Stimulated activated CD8-positive, alpha-beta memory T cell treated with anti-CD3 and anti-CD28 coated beads, Interleukin-2, amount 100 ng/mL, for 1 hour (primary cell): ENCODE measurements at places on chromosomes 16 and 17.

- no peak for DNase-seq
Observed at GRCh38 chr16:17798716-17799115, 328.0 kb upstream of the XYLT1 start.

- no peak for DNase-seq
Observed at GRCh38 chr16:10067406-10067805, 114.8 kb downstream of the GRIN2A start.

GRCh38 chr16:21338537-21339268 is 60.6 kb upstream of the CRYM start:
- no peak for DNase-seq

- no peak for DNase-seq
Observed at GRCh38 chr17:64133546-64134215, 3.7 kb upstream of the ERN1 start.

DNA sequence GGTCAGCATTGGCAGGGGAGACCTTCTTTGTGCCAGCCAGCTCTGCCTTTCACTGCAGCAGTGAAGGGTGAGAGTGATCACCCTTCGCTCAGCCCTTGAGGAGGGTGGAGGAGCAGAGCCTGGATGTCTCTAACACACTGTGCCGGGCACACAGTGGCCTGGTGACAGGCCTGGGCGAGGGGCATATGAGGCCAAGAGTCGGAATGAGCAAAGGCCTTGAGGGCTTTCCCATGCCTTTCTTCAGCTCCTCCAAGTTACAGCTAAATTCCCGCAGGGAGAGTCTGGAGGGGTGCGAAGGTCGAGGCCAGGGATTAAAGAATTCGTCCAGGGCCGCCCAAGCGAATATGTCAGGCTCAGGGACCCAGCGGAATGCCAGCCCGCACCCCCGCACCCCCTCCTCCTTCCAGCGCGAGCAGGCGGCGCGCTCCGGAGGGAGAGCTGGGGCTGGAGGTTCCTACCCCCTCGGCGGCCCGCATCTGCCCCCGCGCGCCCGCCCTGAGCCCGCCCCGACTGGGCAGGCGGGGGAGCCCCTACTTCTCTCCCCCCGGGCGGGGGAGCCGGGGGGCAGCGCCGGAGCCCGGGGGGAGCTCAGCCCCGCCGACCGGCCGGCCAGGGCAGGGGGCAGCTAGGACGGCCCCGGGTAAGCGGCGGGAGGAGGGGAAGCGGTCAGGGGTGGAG is at the start of gene RASL10B:
TSS of gene RASL10B (plus strand) at position 401 of the 678 bp plus-strand sequence. CDS start 3,546 bp downstream, outside the sequence.
- DNase-seq: peak; percentile 16

DNA sequence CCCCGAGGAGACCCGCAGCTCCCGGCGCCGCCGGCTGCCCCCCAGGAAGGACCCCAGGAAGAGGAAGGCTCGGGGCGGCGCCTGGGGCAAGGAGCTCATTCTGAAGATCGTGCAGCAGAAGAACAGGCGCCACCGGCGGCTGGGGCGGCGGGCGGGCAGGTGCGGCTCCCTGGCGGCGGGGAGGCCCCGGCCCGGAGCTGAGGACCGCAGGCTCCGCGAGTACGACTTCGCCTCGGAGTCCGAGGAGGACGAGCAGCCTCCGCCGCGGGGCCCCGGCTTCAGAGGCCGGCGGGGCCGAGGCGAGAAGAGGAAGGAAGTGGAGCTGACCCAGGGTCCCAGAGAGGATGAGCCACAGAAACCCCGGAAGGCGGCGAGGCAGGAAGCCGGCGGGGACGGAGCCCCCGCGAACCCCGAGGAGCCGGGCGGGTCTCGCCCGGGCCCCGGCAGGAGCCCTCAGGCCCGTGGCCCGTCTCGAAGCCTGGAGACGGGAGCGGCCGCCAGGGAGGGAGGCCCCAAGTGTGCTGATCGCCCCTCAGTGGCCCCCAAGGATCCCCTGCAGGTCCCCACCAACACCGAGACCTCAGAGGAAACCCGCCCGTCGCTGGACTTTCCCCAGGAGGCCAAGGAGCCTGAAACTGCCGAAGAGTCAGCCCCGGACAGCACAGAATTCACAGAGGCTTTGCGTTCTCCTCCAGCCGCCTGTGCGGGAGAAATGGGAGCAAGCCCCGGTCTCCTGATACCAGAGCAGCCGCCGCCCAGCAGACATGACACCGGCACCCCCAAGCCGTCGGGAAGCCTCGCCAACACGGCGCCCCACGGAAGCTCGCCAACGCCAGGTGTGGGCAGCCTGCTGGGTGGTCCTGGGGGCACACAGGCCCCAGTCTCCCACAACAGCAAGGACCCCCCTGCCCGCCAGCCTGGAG is 22.3 kb upstream of the ZFPM1 start:
- no peak for DNase-seq

GRCh38 chr16:52283018-52283417 is 263.9 kb downstream of the TOX3 start:
- no peak for DNase-seq

- no peak for DNase-seq
Observed at GRCh38 chr17:45905814-45906213, 11.5 kb downstream of the MAPT start.

- peak; percentile 14 for DNase-seq
Observed at GRCh38 chr17:7477392-7478275, 1.8 kb downstream of the ZBTB4 start.

- no peak for DNase-seq
Observed at GRCh38 chr16:57036945-57037344, 47.6 kb downstream of the NLRC5 start.

DNA sequence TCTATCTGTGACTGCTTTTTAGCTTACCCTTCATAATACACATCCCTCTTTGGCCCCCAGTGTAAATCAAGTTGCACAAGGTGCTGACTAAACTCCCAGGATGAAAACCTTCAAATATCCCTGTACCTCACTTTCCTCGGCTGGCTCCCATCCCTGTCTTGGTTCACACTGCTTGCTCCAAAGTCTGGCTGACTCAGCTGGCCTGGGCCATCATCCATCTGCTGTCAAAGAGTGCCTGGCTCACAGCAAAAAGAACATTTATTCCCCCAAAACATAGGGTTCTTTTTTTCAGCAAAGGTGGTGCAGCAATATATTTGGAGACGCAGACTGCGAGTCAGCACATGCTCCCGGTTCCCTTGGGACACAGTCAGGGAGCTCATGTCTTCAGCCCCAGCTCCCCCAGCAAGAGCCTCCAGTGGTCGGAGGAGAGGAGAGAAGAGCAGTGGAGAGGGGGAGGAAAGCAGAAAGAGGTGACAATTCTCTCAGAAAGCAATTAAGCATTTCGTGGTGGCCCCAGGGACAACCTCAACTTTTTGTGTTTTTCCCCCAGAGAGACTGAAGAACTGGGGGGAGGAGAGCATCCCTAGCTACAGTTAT is 26.1 kb downstream of the GPR142 start:
- no peak for DNase-seq

DNA sequence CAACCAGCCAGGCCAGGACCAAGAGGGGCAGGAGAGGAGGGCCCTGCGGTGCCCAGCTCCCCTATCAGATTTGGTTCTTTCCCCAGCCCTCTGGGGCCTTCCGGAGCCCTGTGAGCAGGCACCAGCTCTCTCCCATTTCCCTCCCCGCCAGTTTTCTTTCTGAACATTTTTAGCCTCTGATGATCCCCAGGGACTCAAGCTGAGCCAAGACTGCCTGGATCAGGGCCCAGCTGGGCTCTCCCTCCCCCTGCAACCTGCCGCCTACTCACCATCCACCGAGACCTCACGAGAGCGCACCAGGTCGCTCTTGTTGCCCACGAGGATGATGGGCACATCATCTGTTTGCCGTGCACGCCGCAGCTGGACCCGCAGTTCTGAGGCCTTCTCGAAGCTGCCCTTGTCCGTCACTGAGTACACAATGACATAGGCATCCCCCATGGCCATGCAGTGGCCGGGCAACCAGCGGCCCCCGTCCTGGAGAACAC is 2.0 kb downstream of the RRAD start:
- DNase-seq: no peak

- DNase-seq: no peak
Observed at GRCh38 chr17:69187294-69187693, 41.3 kb downstream of the ABCA10 start.

- no peak for DNase-seq
Observed at GRCh38 chr17:30274887-30275286, 16.9 kb downstream of the BLMH start.

DNA sequence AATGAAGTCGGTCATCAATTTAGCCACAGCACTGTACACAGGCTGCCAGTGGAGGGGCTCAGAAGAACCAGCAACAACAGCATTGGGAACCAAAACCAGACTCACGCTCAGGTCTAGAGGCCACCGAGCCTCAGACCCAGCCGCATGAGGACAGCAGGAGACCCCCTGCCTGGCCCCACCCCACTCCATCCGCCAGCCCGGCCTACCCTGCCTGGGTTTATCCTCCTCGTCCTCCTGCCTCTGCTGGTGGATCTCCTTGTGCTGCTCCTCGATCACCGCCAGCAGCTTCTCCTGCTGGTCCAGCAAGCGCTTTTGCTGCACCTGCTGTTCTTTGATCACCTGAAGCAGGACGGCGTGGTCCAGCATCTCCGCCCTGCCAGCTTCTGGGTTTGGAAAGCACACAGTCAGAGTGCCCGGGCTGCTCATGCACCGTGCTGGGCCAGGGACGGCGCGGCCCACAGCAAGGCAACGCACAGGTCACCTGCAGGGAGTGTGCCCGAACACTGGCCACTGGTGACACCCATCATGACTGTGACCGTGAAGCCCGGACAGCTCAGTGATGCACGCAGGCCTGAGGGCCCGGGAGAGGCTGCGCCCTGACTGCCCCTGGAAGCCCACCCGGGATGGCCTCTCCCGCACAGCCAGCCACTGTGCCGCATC is 7.7 kb downstream of the NDUFAF8 start:
- no peak for DNase-seq

DNA sequence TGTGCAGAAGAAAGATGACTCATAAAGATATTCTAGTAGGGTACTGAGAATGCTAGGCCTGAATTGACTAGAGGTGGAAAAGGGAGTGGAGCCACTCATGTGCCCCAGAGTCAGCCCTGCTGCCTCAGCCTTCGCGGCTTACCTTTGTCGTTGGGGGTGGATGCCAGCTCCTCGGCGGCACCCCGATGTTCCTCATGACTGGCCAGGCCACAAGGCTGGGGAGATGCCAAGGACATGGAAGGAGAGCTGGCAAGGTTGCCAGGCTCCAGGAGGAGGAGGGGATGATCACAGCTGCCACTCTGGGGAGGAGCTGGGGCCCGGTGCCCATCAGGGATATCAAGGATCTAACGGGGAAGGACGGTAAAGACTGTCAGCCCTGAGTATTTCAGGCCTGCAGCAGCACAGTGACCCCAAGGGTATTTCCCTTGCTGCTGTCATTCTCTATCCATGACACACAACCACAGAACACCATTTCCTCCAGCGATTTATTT is 9.7 kb upstream of the SLC35B1 start:
- no peak for DNase-seq

GRCh38 chr16:73711406-73712080 is 585.1 kb upstream of the PSMD7 start:
- DNase-seq: no peak

GRCh38 chr17:28716740-28717577 is 709 bp downstream of the RAB34 start:
- DNase-seq: no peak

- DNase-seq: no peak
Observed at GRCh38 chr16:78720416-78720815, 621.0 kb downstream of the WWOX start.

DNA sequence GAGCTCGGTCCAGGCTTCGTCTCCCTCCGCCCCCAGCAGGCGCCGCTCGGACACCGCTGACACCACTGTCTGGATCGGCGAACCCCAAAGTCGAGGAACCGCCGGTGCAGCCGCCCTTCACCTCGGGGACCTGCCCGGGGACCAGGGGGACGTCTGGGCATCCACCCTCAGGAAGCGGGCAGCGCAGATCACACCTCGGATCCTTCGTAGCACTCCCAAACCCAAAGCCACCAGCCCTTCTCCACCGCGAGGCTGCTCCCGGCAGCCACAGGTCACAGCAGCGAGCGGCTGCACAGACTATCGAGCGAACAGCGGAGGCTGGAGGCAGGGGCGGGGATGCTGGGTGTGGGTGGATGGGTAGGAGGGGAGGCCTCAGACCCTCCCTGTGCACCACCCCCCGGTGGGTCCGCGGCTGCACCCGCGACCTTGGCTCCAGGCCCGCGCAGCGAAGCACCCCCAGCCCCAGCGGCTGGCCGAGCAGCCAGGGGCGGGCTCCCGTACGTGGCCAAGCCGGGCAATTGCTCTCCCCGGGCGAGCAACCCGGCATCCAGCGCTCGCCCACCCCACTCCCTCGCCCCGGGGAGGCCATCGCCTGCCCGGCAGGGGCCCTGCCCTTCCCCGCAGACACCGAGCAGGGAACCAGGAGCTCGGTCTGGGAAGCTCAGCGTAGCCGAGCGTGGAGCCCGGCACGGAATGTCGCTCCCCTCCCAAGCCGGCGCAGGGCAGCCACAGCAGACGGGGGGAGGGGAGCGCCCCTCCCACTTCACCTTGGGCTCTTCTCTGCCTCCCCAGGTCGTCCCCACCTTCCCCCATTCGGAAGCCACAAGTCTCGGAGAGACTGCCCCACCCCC is 1.0 kb downstream of the SDK2 start:
- no peak for DNase-seq

DNA sequence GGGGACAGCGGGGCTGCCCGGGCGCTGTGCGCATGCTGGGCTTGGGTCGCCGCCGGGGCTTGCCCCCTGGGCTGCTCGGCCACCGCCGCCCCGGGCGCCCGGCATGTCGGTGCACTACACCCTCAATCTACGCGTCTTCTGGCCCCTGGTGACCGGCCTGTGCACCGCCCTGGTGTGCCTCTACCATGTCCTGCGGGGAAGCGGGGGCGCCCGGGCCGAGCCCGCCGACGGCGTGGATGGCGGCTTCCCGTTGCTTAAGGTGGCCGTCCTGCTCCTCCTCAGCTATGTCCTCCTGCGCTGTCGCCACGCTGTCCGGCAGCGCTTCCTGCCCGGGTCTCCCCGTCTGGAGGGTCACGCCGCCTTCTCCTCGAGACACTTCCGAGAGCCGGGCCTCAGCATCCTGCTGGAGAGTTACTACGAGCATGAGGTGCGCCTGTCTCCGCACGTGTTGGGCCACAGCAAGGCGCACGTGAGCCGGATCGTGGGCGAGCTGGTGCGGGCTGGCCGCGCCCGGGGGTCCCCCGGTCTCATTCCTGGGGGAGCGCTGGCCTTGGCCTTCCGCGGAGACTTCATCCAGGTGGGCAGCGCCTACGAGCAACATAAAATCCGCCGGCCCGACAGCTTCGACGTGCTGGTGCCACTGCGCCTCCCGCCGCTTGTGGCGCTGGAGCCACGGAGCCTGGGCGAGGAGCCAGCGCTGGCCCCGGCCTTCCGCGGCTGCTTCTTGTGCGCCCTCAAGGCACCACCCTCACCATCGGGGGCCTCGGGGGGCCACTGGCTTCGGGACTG is 789 bp downstream of the ITPRIPL2 start:
- no peak for DNase-seq
